T-cell (primary cell): ENCODE measurements at places on chromosomes 16 and 17. TPM values are rescaled to one million over a fixed set of nuclear protein-coding genes. Genes with fewer than 3 reads are reported as not detected.

TMEM114 gene
- not detected for total RNA-seq

C16orf46 gene
- total RNA-seq: 0.38 TPM

KRTAP4-1 gene
- not detected for total RNA-seq

SCNN1G gene
- not detected for total RNA-seq

PRSS33 gene
- total RNA-seq: not detected

METTL26 gene
- 94.0 TPM for total RNA-seq

HOXB1 gene
- not detected for total RNA-seq

NR1D1 gene
- 21.9 TPM for total RNA-seq

CES5A gene
- total RNA-seq: not detected

CIAO3 gene
- 58.8 TPM for total RNA-seq

KRTAP1-5 gene
- total RNA-seq: not detected

TMIGD1 gene
- not detected for total RNA-seq

VASN gene
- 0.89 TPM for total RNA-seq

TBC1D3C gene
- 6.2 TPM for total RNA-seq

VMO1 gene
- total RNA-seq: not detected

IRX3 gene
- total RNA-seq: not detected

BIRC5 gene
- 1.3 TPM for total RNA-seq

HIGD1B gene
- total RNA-seq: not detected

GFAP gene
- not detected for total RNA-seq

PRR15L gene
- total RNA-seq: 0.44 TPM

HELZ gene
- total RNA-seq: 79.0 TPM

LRRC37B gene
- 71.1 TPM for total RNA-seq

RNF222 gene
- 0.09 TPM for total RNA-seq

DOC2B gene
- not detected for total RNA-seq

ARL16 gene
- 39.3 TPM for total RNA-seq

ZNF286A gene
- 18.6 TPM for total RNA-seq

HOXB7 gene
- total RNA-seq: 0.66 TPM

TP53TG3D gene
- 2.7 TPM for total RNA-seq

TLE7 gene
- total RNA-seq: not detected

CD300A gene
- 12.5 TPM for total RNA-seq

ADAM11 gene
- 0.68 TPM for total RNA-seq

MT4 gene
- not detected for total RNA-seq

EPOP gene
- total RNA-seq: 0.78 TPM

ANKRD40CL gene
- total RNA-seq: not detected

TAC4 gene
- not detected for total RNA-seq

SLC12A4 gene
- total RNA-seq: 39.6 TPM
